ENCODE measurements at places on chromosomes 3 and 15. TPM values are rescaled to one million over a fixed set of nuclear protein-coding genes. Genes with fewer than 3 reads are reported as not detected.

POU1F1 gene
- polyA plus RNA-seq, result not detected

CFAP100 gene
- polyA plus RNA-seq, result not detected

DNA sequence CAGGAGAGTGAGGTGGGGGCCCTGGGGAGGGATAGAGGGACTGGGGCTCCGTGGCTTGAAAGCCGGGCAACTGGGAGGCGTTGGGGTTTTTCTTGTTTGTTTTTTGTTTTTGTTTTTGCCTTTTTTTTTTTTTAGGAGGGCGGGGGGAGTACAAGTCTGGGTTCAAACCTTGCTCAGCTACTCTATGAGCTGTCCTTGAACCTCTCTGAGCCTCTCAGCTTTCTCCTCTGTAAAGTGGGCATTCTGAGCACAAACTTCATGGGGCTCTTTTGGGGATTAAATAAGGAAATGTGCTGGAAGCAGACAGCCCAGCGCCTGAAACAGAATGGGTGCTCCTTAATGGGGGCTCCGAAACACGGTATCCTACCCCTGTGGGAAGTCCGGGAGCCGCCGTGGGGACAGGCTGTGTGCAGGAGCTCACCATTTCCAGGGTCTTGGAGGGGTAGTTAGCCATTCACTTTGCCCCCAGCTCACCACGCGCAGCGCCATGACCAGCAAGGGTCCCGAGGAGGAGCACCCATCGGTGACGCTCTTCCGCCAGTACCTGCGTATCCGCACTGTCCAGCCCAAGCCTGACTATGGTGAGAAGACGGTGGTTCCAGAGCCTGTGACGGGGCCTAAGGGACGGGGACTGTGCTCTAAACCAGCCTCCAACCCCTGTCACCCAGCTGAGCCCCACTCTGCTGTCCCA is 388 bp downstream of the ACY1 start:
- DNase-seq, result no peak

DNA sequence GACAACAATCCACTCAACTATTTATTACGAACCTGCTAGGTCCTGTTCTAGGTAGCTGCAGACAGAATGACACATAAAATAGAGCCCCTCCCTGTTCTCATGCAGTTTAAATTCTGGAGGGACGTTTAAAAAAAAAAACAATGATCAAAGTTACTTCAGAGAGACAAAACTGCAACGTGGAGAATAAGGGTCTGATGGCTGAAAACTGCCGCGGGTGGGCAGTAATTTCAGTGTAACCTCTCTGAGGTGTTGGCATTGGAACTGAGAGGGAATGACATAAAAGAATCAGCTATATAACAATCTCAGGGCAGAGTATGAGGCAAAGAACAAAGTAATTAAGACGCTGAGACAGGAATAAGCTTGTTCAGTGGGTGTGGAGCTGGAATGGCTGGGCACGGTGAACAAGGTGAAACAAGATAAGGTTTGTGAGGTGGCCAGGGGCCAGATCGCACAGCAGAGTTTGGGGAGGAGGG is 19.5 kb downstream of the TBL1XR1 start:
- no peak for DNase-seq

DNA sequence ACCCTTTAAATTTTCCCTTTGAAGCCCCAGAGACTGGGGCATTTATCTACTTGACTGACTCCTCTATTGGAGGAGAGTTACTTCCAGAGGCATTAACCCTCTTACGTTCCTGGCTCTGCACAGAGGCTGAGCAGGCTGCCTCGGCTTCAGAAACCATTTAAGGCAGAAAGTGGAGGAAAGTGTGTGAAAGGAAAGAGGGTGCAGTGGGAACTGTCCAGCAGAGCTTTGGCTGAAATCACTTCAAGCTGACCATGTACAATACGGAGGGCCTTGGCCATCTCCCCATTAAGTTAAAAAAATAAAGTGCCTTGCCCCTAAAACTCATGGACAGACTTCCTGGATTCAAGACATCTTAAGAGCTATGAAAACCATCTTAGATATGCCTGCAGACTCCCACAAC is 238.7 kb downstream of the SV2B start:
- no peak for DNase-seq

- no peak for DNase-seq
These were observed 38.0 kb downstream of the CCR3 start for GRCh38 chr3:46280105-46280797.

DNA sequence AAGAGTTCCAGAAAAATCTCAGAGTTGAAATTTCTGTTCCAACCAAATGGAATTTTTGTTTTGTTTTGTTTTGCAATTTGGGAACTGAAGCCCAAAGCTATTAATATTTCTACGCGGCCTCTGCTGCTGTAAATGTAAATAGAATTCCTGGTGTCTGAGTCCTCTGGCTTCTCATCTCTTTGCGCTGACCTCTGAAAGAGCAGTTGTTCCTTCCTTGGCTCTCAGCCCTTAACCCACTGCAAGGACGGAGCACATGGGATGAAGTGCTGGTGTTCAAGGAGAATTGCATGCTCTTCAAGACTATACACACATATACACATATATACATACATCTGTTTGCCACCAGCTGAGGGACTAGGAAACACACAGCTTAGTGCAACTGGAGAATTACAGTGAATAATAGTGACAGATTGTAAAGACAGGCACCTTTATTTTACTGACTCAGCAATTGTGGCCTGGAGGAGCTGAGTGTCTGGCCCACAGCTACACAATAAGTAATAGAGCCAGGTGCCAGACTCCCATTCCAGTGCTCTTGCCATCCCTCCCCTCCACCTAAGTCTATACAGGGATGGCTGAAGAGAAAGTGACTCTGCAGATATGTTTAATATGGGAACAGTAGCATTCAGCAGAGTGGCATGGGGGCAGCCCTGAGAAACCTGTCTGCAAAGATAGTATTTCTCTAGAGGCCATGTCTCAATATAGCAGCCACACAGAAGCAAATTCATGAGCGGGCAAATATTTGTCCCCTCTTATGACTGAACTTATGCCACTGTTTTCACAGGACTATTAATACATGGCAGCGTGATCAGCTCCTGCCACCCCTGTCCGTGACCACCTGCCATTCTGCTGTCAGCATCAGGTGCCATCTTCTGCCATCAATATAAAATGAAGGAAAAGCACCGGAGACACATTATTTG is 42.3 kb downstream of the NEK10 start:
- DNase-seq, result peak; percentile 85

GRCh38 chr3:42079701-42080452 is 11.3 kb upstream of the TRAK1 start:
- no peak for DNase-seq

GRCh38 chr3:144463911-144464310 is 492.3 kb downstream of the DIPK2A start:
- no peak for DNase-seq

DNA sequence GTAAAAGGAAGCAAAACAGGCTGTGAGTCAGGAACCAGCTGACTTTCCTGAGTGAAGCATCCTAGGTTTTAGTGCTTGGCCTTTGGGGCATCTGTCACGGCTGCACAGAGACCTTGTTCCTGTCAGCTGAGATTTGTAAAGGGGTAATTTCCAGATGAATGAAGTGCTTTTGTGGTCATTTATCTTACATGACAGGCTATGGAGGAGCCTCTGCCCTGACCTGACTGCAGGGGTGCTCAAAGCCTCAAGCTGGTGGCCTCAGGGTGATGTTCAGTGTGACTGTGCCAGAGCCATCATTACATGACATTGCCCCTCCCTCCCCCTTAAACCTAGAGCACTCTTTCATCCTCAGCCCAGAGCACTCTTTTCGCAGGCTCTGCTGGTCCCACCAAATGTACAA is 132.5 kb downstream of the ARNT2 start:
- no peak for DNase-seq

- no peak for DNase-seq
These were observed 8.5 kb downstream of the KLHL18 start for GRCh38 chr3:47291158-47291753.

DNA sequence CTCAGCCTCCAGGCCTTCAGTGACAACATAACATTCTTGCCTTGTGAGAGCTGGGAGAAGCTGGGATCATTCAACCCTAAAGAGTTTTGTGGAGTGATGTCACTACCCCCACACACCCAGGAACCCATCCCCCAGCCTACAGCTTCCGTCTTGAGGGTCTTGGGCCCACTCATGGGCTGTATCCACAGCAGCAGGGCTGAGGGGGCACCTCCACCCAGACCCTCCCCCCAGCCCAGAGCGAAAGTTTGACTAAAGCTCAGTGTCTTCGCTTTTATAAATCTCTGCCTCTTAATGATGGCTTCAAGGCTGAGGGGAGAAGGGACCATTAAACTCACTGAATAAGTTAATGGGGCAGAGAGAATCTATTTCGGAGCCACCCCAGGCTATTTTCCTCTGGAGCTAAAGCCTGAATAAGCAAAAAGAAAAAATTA is 23.8 kb downstream of the NTRK3 start:
- no peak for DNase-seq

- no peak for DNase-seq
These were observed 61.4 kb upstream of the TRPM1 start for GRCh38 chr15:31162721-31163510.

- no peak for DNase-seq
These were observed 266.1 kb downstream of the ADAMTSL3 start for GRCh38 chr15:83919978-83920510.

All from BJ (cell line).